ENCODE measurements at places on chromosomes 3 and 15.

GRCh38 chr3:142929109-142929508 lies 34.4 kb downstream of the PAQR9 start:
- no peaks in the 10 kb centered on the region for H3K36me3 ChIP-seq
- H3K27me3 ChIP-seq: no peaks in the 10 kb centered on the region
- H3K27ac ChIP-seq: no peak overlapping the region
- DNase-seq: no peak

DNA sequence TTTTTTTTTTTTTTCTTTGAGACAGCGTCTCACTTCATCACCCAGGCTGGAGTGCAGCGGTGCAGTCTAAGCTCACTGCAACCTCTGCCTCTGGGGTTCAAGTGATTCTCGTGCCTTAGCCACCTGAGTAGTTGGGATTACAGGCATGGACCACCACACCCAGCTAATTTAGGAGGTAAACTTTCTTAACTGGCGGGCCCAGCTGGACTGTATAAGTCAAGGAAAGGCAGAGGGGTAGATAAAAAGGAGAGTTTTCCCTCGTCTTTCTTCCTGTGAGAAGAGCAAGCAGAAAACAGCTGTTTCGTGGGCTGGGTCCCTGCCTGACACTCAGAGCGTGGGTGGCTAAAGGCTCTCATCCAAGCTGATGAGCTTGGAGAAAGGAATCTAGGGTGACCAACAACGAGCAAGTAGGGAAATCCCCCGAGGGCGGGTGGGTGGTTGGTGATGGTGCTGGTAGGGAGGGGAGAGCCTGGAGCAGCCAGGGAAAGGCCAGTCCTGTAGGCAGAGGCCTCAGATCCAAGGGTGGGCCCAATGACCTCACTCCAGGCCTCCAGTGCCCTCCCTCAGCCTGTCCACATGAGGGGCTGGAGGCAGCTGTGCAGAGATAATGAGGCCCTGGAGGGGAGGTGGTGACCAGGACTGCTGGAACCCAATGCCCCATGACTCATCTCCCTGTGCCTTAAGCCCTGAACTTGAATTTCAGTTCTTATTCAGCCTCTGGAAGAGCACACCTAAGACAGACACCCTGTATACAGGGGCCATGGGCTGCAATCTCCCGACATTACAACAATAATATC lies 43.1 kb upstream of the LIMD1 start:
- H3K27ac ChIP-seq: peak overlapping the region; percentile 55
- peaks cover 67% of the 10 kb centered on the region for H3K4me1 ChIP-seq
- no peak overlapping the region for H3K4me3 ChIP-seq
- no peaks in the 10 kb centered on the region for H3K27me3 ChIP-seq

DNA sequence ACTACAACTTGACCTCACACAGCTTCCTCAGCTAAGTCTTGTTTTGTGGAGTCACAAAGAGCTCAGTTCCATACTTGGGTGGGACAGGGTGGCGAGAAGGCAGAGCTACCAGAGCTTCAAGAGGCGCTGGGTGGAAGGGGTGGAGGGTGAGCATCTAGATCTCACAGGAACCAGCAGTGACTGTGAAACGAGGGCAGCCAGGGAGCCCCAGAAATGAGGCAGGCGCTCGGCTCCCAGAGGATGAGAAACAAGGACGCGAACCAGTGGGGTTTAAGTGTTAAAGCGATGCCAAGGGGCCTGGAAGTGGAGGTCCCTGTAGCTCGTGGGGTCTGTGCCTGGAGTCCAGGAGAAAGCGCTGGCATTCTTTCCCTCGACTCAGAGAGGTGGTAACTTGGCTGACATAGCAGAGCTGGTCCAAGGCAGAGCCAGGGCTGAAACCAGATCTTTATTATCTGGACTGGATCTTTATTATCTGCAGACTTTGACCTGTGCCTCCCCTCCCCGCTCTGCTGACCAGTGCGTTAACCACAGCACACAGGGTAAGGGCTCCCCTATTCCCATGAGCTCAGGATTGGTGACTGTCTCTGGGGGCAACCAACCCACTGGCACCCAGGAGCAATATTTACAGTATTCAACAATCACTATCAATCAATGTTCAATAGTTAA lies 26.2 kb upstream of the TRPM1 start:
- DNase-seq: no peak
- H3K27me3 ChIP-seq: no peaks in the 10 kb centered on the region
- 0 out of 2 replicates have a peak, but pooled peaks cover 4% of the 10 kb centered on the region for H3K4me1 ChIP-seq
- no peak overlapping the region for H3K4me3 ChIP-seq
- H3K27ac ChIP-seq: no peak overlapping the region

- H3K27me3 ChIP-seq: peaks cover 3% of the 10 kb centered on the region
- H3K4me1 ChIP-seq: no peaks in the 10 kb centered on the region
- no peak for DNase-seq
- no peak overlapping the region for H3K4me3 ChIP-seq
These were observed 99.1 kb downstream of the ADCY5 start for GRCh38 chr3:123349566-123350435.

- H3K36me3 ChIP-seq: no peaks in the 10 kb centered on the region
- DNase-seq: no peak
- H3K27ac ChIP-seq: no peak overlapping the region
These were observed 31.1 kb downstream of the CYP11A1 start for GRCh38 chr15:74336061-74337005.

GRCh38 chr3:101992863-101993262 lies 143.5 kb downstream of the NFKBIZ start:
- peaks cover 18% of the 10 kb centered on the region for H3K4me1 ChIP-seq
- DNase-seq: peak; percentile 32
- H3K36me3 ChIP-seq: no peaks in the 10 kb centered on the region

- H3K27me3 ChIP-seq: no peaks in the 10 kb centered on the region
- peaks cover 35% of the 10 kb centered on the region for H3K4me1 ChIP-seq
- H3K4me3 ChIP-seq: no peak overlapping the region
These were observed 41.6 kb downstream of the FBXL2 start for GRCh38 chr3:33318710-33319380.

DNA sequence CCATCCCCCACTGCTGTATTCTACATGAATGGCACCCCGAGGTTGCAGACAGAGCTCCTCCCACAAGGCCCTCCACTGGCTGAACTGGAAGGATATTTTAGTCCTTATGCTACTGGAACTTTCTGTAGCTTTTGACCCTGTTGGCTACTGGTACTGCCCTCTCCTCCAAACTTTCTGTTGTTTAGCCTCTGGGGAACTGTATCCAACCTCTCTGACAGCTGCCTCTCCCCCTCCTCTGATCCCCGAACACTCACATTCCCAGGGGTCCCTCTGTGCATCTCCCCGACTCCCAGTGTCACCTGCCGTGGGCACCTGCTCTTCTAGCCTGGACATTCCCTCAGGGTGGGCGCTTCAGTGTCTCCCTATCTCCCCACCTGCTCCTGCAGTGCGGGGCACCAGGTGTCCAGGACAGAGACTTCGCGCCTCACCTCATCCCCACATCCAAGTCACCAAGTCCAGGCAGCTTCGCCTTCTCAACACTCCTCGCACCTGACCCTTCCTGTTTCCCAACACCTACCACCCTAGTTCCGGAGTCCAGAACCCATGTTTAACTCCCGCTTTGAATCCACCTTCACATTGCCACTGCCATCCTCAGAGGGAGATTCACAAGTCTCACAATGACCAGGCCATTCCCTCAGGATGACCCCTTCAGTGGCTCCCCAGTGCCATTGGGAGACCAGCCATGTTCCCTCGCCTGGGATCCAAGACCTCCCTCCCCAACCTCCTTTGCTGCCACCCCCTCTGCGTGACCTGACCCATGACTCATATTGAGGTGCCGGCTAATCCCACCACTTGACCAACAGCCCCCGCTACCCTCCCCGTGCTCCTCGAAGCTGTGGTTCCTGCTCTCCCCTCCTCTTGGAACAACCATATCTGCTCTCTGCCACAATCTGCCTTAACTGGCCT lies 34.2 kb downstream of the BDH1 start:
- peaks cover 5% of the 10 kb centered on the region for H3K4me1 ChIP-seq
- H3K27me3 ChIP-seq: no peaks in the 10 kb centered on the region
- no peak for DNase-seq
- H3K27ac ChIP-seq: no peak overlapping the region
- H3K4me3 ChIP-seq: no peak overlapping the region

GRCh38 chr15:75153565-75154276 lies 48.0 kb upstream of the C15orf39 start:
- peaks cover 44% of the 10 kb centered on the region for H3K4me1 ChIP-seq
- no peaks in the 10 kb centered on the region for H3K36me3 ChIP-seq
- no peaks in the 10 kb centered on the region for H3K27me3 ChIP-seq
- no peak for DNase-seq
- H3K4me3 ChIP-seq: no peak overlapping the region
- H3K27ac ChIP-seq: no peak overlapping the region

DNA sequence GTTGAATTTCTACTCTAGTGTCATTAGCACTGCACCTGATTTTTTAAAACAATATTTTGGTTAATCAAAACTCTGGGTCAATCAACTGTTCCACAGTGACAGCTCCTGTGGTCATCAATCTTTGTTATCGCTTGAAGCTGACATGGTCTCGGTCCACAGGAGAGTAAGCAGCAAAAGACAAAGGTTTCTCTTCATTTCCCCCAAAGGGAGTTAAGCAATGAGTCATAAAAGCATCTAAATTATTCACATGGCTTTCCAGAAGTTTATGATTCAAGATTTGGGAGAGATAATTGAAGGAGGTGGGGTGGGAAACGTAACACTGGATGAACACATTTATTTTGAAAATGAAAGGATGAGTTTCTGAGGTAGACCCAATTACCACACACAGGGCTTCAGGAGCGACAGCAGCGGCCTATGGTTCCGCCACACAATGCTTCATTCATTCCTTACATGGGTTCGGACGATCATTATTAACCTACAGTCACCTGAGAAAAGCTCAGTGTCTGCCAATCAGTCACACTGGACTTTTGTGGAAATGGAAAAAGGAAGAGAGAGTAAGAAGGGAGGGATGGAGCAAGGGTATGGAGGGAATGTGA lies 505.1 kb downstream of the FHIT start:
- H3K4me3 ChIP-seq: no peak overlapping the region
- peaks cover 21% of the 10 kb centered on the region for H3K4me1 ChIP-seq
- DNase-seq: no peak
- no peaks in the 10 kb centered on the region for H3K36me3 ChIP-seq

GRCh38 chr3:10695595-10696285 lies 120.3 kb upstream of the SLC6A11 start:
- H3K27me3 ChIP-seq: peaks cover 6% of the 10 kb centered on the region
- H3K4me1 ChIP-seq: no peaks in the 10 kb centered on the region
- DNase-seq: no peak

DNA sequence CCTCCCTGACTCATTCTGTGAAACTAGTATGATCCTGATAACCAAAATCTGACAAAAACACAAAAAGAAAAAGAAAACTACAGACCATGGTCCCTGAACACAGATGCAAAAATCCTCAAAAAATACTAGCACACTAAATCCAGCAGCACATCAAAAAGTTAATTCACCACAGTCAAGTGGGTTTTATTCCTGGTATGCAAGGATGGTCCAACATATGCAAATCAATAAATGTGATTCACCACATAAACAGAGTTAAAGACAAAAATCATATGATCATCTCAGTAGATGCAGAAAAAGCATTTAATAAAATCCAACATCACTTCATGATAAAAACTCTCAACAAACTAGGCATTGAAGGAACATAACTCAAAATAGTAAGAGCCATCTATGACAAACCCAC lies 12.8 kb downstream of the SAXO2 start:
- no peaks in the 10 kb centered on the region for H3K36me3 ChIP-seq
- H3K27ac ChIP-seq: no peak overlapping the region
- H3K4me3 ChIP-seq: no peak overlapping the region
- H3K27me3 ChIP-seq: 0 out of 2 replicates have a peak, but pooled peaks cover 4% of the 10 kb centered on the region
- no peak for DNase-seq

- H3K27me3 ChIP-seq: peaks cover 18% of the 10 kb centered on the region
- peak overlapping the region; percentile 35 for H3K4me3 ChIP-seq
- H3K4me1 ChIP-seq: peaks cover 6% of the 10 kb centered on the region
- H3K27ac ChIP-seq: no peak overlapping the region
These were observed 16.5 kb upstream of the LAMP3 start for GRCh38 chr3:183178833-183179549.

DNA sequence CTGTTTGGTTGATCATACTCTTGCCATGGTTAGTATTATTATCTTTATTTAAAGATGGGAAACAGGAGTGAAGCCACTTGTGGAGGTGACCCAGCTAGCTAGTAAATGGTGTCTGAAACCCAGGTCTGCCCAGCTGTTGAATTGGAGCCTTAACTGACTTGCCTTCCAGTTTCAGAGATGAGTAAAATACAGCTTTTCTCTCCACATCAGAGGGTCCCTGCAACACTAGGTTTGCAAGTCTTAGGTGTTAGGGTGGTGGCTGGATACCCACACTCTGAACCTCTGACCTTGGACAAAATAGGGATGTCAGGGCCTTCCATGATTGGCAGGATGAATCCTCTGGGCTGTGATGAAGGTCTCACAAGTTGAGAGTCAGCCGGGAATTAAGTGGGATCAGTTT lies 4.1 kb downstream of the FLNB start:
- DNase-seq: no peak
- peaks cover 46% of the 10 kb centered on the region for H3K36me3 ChIP-seq
- H3K4me1 ChIP-seq: peaks cover 61% of the 10 kb centered on the region

GRCh38 chr3:42507252-42507651 lies 4.8 kb downstream of the VIPR1 start:
- H3K27ac ChIP-seq: no peak overlapping the region
- DNase-seq: peak; percentile 11
- H3K4me3 ChIP-seq: no peak overlapping the region
- H3K36me3 ChIP-seq: no peaks in the 10 kb centered on the region

- no peak overlapping the region for H3K27ac ChIP-seq
- no peak overlapping the region for H3K4me3 ChIP-seq
- H3K4me1 ChIP-seq: no peaks in the 10 kb centered on the region
- no peaks in the 10 kb centered on the region for H3K27me3 ChIP-seq
- H3K36me3 ChIP-seq: no peaks in the 10 kb centered on the region
These were observed 25.8 kb downstream of the USP3 start for GRCh38 chr15:63530235-63530634.

- no peak for DNase-seq
- no peaks in the 10 kb centered on the region for H3K36me3 ChIP-seq
- H3K4me1 ChIP-seq: no peaks in the 10 kb centered on the region
- no peak overlapping the region for H3K4me3 ChIP-seq
These were observed 353.7 kb upstream of the SEMA6D start for GRCh38 chr15:47363653-47364052.

DNA sequence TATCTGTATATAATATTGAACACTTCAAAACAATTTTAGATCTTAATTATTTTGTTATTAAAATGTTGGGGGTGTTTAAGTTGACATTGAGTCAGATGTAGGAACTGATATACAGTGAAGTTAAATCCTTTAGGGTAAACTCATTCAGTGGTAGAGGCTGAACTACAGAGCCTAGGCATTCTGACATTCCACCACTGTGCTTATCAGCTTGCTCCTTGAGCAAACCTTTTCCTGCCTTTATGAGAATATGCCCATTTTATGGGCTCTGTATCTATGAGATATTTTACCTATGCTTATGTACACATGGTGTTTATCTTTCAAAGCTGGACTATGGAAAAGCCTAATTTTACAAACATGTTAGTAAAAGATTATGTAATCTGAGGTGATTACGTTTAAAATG lies 407.5 kb downstream of the ZBTB20 start:
- H3K27me3 ChIP-seq: no peaks in the 10 kb centered on the region
- no peak overlapping the region for H3K4me3 ChIP-seq
- no peak for DNase-seq
- H3K36me3 ChIP-seq: no peaks in the 10 kb centered on the region
- no peaks in the 10 kb centered on the region for H3K4me1 ChIP-seq

Data from SJSA1 (cell line).